ENCODE measurements at places on chromosomes 6 and 20.

DNA sequence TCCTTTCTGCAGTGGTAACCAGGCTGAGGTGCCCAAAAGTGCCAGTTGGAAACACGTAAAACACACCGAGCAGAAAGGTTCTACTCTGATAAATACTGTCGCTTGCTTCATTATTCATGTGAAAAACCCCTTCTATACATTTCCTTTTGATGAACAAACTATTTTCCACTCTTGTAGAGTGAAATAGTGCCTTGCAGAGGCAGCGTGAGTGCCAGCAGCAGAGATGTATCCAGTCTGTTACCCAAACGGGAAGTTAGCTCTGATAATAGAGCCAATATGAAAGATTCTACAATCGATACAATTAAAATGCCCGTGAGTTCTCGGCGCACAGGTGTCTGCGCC is 1.5 kb downstream of the ZBTB46 start:
- no peak for DNase-seq

GRCh38 chr6:28807682-28808280 is 116.0 kb downstream of the TRIM27 start:
- DNase-seq: peak; percentile 85

GRCh38 chr6:44080561-44081521 is 46.4 kb downstream of the MRPL14 start:
- no peak for DNase-seq

DNA sequence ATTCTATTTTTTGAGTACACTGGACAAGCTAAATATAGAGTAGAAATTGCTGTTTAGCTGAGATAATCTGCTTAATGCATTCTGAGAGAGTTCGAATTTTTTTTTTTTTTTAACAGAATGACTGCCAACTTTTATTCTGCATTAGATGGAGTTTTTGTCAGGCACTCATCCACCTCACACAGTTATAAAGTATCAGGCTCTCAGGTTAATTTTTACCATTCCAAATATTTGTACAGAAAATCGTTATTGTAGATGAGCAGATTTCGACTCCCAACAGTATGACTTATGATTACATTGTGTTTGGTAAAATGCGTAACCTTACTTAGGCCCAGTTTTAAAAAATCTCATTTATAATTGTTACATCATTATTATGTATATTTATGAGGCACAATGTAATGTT is 1731.0 kb downstream of the GRIK2 start:
- DNase-seq: no peak

DNA sequence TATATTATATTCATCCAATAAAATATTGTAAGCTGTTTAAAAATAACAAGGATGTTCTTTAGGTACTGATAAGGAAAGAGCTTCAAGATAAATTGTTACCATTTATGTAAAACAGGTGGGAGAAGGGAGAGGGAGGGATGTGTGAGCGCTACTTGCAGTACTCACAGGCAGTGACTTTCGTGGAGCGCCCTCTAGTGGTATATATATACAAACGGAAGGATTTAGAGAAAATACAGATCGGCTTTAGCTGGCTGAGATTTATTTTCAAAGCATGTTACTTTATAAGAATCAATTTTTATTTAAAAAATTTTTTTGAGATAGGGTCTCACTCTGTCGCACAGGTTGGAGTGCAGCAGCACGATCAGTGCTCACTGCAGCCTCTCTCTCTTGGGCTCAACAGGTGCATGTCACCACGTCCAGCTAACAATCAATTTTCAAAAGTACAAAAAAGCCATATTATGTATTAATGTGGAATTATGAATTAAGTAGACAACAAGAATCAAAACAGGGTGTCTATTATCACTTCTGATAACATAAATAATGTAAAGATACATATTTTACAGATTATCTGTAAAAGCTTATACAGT is 3.3 kb upstream of the MOG start:
- peak; percentile 92 for DNase-seq

- DNase-seq: no peak
Measured at GRCh38 chr20:34155836-34156235, 43.8 kb upstream of the EIF2S2 start.

- no peak for DNase-seq
Measured at GRCh38 chr6:150297327-150298029, 71.3 kb upstream of the IYD start.

GRCh38 chr6:110693296-110693695 is 122.0 kb downstream of the CDK19 start:
- DNase-seq: no peak

DNA sequence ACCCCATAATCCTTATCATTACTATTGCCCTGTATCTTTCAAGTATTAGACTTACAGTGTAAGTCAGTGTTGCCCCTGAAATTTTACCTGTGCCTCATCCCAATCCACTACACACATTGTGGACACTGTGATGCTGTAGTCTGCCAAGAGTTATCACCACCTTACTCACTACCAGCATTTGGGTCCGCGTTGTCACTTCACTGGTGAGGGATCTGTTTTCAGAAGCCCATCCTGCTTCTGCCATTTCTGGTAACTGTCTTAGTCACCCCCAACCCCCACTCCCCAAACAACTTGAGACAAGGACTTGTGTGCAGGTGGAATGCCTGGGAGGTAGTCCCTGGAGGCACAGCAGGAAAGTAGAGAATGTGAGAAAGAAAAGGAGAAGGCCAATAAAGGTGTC is 6.0 kb upstream of the RAB44 start:
- no peak for DNase-seq

- DNase-seq: no peak
Measured at GRCh38 chr6:125804264-125804663, 13.5 kb downstream of the NCOA7 start.

- DNase-seq: no peak
Measured at GRCh38 chr20:49715466-49715865, 1.8 kb upstream of the B4GALT5 start.

GRCh38 chr6:75101896-75102295 is 104.0 kb downstream of the COL12A1 start:
- DNase-seq: no peak

DNA sequence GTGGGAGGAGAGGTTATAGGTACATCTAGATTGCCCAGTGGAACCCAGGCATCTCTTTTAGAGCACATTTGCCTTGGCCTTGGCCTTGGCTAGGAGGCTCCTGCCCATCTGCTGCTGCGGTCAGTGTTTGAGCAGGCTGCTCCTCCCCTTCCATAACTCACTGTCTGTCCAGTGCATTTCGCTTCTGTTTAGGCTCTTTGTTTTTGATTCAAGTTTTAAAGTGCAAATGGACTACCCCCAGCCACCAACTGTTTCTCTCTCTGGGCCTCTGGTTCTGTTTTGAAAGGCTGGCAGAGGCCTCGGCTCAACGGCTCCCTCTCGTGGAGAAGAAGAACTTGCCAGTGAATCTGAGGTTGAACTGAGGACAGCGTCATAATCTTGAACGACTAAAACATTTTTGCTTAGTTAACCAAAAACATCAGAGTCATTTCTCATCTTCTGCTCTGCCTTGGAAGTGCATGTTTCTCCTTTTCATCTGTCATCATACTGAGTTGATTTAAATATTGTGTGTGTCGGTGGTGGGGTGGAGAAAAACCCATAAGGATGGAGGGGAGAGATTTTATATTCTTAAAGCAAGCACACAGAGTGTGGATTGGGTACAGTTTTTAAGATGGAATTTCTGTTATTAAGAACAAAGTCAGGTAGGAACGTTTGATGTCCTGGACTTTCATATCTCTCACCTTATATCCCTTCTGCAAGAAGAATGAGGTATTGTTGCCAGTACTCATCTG is 171.4 kb downstream of the DTNBP1 start:
- DNase-seq: peak; percentile 34

DNA sequence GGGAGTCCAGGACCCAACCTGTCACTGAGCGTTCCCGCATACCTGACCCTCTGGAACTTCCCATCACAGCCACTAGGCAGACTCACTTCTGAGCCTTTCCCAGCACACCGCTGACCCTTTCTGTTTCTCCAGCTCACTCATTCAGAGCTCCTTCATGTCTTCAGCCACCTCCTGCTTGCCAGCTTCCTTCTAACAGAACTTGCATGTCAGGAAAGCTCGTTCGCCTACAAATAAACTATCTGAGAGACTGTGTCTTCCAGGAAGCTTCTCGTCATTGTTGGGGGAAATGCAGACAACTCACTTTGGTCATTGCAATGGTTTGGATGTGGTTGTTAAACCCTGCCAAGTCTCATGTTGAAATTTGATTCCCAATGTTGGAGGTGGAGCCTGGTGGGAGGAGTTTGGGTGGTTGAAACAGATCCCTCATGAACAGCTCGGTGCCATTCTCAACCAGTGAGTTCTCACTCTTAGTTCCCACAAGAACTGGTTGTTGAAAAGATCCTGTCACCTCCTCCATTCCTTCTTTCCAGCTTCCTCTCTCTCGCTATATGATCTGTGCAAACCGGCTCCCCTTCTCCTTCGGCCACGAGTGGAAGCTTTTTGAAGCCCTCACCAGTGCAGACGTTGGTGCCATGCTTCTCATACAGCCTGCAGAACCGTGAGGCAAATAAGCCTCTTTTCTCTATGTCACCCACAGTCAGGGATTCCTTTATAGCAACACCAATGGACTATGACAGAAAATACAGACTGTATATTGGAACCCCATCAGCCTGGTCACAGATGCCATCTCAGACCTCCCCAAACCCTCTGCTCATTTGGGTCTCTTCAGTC is 1.4 kb upstream of the MUC21 start:
- DNase-seq: peak; percentile 61

GRCh38 chr6:108902382-108902792 is 54.2 kb downstream of the ARMC2 start:
- no peak for DNase-seq
